ENCODE measurements at places on chromosomes 6 and 20.
A peak's percentile ranks its signal among the peaks of the same experiment; 100 is the strongest.

DNA sequence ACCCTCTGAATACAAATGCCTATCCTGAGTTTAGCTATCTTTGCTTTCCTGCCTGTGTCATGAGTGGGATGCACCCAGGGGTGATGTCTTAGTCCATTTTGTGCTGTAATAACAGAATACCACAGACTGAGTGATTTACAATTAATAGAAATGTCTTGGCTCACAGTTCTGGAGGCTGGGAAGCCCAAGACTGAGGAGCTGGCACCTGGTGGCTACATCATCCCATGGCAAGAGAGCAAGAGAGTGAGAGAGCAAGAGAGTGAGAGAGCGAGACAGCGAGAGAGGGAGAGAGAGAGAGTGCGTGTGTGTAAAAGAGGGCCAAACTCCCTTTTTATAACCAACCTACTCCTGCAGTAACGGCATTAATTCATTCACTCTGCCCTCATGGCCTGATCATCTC lies 76.8 kb downstream of the PRDM1 start:
- DNase-seq = no peak

DNA sequence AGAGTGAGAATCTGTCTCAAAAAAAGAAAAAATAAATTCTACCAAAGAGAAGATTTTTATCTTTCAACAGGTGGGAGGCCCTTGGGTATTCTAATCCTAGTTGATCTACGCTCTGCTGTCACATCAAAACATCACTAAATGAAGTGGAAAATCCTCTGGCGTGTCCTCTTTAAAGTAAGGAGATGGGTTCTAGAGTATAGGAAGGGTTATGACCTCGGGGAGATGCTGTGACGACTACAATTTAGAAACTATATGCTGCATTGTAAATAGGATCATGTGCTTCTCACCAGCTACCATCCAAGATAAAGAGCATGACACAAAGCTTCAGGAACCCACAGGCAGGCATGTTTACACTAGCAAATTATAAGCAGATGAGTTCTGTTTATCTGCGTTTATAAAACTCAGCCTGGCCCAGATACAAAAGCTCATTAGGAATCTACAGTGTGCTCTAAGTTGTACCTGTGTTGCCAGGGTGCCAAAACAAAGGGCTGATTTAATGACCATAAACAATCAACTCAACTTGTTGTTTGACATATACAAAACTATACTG lies 197.1 kb upstream of the PLN start:
- no peak for DNase-seq

DNA sequence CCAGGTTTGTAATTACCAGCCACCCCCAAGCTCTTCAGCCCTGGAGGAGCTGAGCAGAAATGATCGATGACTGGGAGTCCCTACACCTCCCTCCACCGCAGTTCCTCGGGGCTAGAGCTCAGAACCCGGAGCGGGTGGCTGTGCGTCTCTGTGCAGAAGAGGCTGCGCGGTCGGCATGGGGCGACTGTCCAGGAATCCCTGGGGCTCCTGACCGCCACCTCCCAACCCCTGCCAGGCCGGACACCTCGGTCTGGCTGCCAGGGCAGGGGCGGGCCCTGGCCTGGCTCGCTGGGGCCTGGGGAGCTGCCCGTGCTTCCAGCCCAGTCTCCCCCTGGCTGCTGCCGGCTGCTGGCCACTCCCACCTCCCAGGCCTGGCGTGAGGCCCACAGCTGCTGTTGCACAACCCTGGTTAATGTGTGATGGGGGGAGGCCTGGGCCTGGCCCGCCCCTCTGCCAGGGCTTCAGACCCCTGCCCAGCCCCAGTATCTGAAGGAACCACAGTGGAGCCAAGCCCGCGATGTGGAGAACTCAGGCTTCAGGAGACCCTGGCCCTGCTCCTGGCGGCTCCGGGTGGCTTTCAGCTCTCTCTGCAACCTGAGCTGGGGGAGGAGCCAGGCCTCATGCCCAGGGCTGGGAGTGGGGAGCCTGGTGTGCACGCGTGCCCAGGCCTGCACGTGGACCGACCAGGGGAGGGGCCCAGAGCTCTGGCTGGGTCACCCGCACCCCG lies 1.2 kb downstream of the SLC2A4RG start:
- DNase-seq = peak; percentile 87

- DNase-seq = no peak
These were observed 111.9 kb upstream of the FLRT3 start for GRCh38 chr20:14449323-14449722.
